CD4-positive, alpha-beta T cell treated with Interferon gamma for 1 hour (primary cell): ENCODE measurements at places on chromosomes 13 and 19.

- no peak for DNase-seq
Observed at GRCh38 chr19:56955637-56956216, 115.2 kb upstream of the PEG3 start.

DNA sequence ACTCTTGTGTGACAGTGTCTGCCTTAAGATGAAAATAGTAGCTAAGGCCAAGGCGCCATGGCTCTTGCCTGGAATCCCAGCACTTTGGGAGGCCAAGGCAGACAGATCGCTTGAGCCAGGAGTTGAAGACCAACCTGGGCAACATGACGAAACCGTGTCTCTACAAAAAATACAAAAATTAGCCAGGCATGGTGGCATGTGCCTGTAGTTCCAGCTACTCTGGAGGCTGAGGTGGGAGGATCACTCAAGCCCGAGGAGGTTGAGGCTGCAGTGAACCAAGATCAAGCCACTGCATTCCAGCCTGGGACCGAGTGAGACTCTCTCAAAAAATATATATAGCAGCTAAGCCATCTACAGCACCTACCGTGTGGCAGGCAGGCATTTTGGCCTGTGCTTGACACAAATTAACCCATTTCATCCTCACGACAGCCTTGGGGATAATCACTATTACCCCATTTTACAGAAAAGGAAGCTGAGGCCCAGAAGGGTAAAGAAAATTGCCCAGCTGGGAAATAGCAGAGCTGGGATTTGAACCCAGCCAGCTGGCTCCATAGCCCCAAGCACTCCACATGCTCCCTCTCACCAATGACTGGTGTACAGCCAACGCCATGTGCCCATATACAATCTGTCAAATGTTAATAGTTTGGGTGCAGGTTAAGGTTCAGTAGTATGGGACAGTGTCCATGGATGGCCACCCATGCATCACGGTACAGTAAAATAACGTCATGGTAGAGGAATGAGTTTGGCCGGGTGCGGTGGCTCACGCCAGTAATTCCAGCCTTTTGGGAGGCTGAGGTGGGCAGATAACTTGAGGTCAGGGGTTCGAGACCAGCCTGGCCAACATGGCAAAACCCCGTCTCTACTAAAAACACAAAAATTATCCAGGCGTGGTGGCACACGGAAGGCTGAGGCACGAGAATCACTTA is 3.1 kb downstream of the SLC1A5 start:
- no peak for DNase-seq

- no peak for DNase-seq
Observed at GRCh38 chr13:59452189-59452890, 711.4 kb downstream of the DIAPH3 start.

- no peak for DNase-seq
Observed at GRCh38 chr19:41555748-41556147, 20.2 kb upstream of the CEACAM21 start.

- no peak for DNase-seq
Observed at GRCh38 chr13:84553227-84553626, 671.0 kb upstream of the SLITRK1 start.

GRCh38 chr19:8580710-8581281 is 3.6 kb upstream of the MYO1F start:
- DNase-seq: peak; percentile 83

DNA sequence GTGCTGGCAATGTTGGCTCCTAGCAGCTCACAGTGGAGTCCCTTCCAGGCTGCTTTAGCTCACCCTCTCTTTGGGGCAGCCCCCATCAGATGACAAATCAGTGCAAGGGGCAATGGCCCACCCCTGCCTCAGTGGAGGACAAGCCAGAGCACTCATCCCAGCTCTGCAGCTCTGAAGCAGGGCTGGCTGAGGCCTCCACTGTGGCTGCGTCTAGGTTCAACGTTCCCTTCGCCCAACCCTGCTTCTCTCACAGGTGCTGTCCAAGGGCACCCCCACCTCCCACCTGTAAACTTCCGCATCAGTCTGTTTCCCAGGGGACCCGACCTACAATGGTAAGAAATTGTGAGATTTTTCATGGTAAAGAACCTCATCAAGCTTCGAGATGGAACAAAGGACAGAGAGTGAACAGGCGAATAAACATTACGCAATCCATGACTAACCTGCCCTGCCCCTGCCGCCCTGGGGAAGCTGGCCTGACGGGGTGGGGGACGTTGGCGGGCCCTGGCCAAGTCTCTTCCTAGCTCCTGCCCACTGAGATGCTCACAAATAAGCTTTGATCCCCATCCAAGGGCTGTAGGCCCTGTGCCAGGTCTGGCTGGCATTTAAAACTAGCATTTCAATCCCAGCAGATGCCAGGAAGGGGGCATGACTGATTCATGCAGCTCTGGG is 40.5 kb downstream of the DZIP1 start:
- no peak for DNase-seq

GRCh38 chr13:42066542-42066941 is 18.1 kb downstream of the DGKH start:
- no peak for DNase-seq

- no peak for DNase-seq
Observed at GRCh38 chr19:5789886-5790558, 941 bp downstream of the DUS3L start.

DNA sequence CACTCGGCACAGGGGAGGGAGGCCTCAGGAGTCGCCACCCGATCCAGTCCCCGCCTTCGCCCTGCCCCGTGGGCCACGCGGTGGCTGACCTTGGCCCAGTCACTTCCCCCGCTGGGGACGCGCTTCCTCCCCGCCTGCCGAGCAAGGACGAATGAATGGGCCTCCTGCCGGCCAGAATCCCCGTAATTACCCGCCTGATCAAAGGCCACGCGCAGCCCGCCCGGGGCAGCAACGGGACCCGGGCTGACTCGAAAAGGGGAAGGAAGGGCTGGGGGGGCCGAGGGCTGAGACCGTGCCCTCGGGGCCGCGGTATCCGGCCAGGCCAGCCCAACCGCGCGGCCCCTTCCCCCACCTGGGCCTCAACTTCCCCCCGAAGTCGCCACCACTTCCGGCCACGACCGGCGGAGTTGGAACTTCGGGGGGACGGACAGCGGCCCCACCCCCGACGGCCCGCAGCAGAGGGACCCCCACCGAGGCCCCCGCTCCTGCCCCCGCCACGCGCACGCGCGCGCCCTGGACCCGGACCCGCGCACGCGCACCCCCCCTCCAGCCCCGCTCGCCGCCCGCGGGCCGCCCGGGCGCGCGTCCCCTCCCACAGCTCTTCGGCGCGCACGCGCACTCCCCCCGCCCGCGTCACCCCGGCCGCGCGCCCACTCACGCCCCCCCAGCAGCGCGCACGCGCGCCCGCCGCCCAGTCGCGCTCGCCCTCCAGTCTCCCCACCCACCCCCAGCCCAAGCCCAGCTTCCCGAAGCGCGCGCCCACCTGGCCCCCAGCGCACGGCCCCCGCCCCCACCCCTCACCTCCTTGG is 520 bp downstream of the ZNF787 start:
- peak; percentile 82 for DNase-seq

GRCh38 chr19:16111160-16111908 is at the start of gene RAB8A:
Gene RAB8A, plus strand, starts transcription at chr19:16111889. Its CDS starts 13 bp downstream, at chr19:16111902.
- peak; percentile 100 for DNase-seq

GRCh38 chr13:48155848-48156247 is 60.9 kb upstream of the MED4 start:
- DNase-seq: peak; percentile 10

GRCh38 chr19:33492951-33493350 is 28.6 kb downstream of the PEPD start:
- DNase-seq: no peak

DNA sequence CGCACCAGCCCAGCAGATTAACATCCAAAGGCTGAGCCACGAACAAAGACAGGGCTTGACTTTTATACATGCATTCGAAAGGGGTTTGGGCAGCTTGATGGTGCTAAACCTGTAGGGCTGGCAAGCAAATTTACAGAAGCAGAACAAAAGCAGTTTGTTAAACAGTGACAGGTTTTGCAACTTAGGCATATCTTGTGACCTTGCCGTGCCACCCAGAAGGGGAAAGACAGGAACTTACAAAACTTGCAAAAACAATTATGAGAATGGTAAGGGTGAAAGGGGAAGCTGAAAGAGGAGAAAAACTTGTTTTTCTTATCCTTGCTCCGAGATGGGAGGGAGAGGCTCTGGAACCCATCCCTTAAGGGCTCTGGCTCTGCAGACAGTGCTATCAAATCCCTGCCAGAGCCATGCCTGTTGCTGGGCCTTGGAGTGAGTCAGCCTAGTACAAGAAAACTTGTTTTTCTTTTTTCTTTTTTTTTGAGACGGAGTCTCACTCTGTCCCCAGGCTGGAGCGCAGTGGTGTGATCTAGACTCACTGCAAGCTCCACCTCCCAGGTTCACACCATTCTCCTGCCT is 1325.2 kb upstream of the PRR20A start:
- no peak for DNase-seq

DNA sequence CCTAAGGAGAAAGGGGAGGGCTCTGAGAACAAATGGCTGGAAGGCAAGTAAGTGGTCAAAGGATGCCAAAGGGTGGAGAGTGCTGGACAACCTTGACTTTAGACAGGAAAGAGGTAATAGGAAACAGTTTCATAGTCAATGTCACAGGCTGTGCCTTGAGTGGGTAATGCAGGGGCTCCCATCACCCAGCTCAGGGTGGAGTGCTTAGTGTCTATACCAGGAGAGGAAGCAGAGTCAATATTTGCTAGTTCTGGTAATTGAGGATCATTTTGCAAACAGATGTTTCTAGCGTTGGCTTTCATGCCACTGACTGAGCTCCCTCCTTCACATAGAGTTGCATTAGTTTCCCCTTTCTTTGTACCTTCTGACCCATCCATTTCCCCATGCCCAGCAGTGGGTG is 64.6 kb upstream of the KL start:
- no peak for DNase-seq
